ENCODE measurements at places on chromosomes 5 and 9. TPM values are rescaled to one million over a fixed set of nuclear protein-coding genes. Genes with fewer than 3 reads are reported as not detected.

DNA sequence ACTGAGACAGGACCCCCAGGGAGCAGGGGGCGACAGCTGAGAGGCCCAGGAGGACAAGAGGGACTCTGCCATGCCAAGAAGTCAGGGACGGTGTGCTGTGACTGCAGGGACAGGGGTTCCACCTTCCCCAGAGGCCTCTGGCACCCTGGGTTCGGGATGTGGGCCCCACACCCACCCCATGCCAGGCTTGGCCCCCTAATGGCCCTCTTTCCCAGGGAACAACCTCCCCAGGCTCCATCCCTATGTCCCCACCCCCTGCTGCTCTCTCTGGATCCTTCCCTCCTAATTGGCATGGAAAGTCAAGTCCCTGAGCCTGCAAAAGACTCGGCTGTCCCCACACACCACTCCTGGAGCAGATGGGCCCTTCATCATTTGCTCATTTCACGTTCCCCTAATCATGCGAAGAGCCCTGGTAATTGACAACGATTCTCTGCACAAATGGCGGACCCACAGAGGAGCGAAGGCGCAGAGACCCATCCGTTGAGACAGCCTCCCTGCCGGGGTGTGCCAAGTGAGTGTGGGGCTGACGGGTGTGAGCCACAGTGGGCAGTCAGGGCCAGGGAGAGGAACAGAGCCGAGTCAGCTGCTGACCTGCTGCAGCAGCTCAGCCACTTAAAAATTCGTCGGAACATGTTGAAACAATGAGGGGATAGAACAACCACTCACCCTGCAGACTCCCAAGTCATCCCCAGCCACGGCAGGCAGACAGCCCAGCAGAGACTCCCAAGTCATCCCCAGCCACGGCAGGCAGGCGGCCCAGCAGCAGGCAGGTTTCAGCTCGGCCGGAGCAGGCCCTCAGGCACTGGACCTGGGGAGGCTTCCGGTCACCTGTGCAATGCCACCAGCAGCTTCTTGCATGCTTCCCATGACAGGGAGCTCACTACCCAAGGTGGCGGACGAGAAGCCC, 109.0 kb downstream of the VAV2 start:
- DNase-seq: no peak

DNA sequence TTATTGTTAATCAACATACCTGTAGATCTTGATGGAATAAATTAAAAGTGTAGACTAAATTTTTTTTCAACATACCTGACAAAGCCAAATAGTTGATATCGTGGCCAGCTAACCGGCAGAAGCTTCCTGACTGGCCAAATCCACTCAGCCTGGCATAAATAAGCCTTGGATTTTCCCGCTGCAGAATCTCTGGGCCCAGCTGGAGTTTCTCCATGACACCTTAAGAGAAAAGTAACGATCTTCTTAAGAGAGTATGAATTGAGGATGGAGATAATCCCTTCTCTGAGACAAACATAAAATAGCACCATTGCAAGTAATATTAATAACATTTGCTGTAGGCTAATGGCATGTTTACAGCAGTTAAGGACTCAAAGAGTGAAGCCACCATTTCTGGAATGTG, 2.2 kb downstream of the AMACR start:
- no peak for DNase-seq

NMUR2 gene
- 0.19 TPM for polyA plus RNA-seq

DNA sequence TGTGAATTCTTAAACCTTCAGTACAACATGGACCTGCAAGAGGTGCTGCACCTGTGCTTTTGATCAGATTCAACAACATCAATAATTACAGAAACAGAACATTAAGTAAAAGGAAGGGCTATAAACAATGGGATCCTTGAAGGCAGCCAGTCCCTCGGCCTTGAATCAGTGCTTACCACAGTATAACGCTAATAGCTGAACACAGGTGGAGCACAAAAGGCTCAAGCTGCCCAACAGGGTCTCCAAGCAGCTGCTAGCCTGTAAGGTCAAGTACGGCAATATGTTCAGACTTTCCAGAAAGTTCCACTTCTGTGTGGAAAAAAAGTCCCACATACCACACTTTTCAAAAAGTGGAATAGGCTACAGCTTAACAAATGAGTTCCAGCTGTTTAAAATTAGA, 61.9 kb upstream of the ITGA1 start:
- no peak for DNase-seq

Data from forelimb muscle (tissue), 1 donor.